Stimulated activated CD4-positive, alpha-beta T cell treated with anti-CD3 and anti-CD28 coated beads, Interleukin-1b, Interleukin-23, amount 100 ng/mL, for 24 hours (primary cell): ENCODE measurements at places on chromosomes 4 and X.

DNA sequence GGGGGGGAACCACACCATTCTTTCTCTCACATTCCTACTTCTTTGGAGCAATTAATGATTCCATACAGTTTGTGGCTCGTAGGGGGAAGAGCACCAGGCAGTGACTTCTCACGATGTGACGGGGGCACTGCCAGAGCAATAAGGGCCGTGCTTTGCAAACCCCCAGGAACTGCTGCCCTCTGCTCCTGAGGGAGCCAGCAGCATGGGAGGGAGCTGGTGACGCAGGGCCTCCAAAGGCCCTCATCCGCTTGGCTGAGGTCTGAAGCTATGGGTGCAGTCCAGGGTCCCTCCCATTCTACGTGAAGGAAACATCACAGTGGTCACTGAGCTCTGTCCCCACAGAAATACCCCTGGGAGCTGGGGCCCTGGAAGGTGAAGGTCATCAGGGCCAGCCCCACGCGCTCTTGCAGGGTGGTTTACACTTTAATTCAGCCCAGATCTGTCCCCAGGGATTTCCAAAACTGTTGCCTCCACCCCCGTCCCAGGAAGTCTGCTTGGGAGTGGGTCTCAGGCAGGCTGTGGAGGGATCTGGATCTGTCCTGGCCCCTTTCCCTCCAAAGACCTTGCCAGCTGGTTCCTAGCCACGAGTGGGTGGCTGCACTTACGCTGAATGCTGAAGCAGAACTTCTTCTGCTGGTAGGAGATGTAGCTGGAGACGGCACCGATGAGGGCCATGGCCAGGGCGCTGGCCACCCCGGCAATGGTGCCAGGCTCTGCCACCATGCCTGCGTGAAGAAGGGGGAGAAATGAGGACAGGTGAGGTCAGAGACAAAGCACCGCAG lies 82.6 kb downstream of the MTMR1 start:
- DNase-seq: no peak

GRCh38 chr4:53916431-53916889 lies 147.9 kb downstream of the CHIC2 start:
- no peak for DNase-seq

DNA sequence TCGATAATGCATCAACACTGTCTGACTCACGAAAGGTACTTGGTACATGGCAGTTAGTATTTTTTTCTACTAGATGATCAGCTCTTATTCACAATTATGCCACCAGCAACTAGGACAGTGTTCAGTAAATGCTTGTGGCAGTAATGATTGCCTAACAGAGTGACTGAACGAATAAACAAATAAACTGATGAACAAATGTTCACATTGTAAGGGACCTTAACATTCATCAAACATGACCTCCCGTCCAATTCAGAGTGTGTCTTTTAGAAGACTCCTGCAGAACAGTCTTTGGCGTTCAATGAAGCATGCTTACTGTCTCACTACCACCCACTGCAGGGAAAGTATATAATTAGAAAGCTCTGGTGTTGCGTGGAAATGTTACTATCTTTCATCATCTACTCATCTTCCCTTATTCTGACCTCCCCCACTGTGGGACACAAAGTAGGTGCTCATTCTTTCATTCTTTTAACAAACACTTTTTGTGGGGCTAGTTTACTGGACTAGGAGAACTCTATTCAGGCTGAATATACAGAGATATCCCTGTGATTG lies 319.3 kb downstream of the RAB28 start:
- no peak for DNase-seq

- DNase-seq: no peak
Observed at GRCh38 chrX:103631145-103631544, 2.4 kb downstream of the TCEAL1 start.

DNA sequence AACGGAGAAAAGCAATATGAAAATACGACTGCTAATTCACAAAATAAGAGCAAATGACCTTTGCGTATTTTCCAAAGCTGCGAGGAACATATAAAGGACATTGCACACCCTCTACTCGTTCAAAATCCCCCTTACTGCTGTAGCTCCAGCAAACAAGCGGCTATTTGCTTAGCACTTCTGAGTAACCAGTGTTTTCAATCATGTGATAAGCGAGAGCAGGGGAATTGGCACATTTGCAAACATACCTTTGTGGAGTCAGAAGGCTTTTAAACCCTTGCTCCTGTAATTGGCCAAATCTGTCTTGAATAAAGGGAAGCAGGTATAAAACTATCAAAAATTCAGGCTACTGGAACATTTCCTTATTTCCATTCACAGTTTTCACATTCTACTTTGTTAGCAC lies 610.2 kb downstream of the UBE2NL start:
- DNase-seq: no peak

DNA sequence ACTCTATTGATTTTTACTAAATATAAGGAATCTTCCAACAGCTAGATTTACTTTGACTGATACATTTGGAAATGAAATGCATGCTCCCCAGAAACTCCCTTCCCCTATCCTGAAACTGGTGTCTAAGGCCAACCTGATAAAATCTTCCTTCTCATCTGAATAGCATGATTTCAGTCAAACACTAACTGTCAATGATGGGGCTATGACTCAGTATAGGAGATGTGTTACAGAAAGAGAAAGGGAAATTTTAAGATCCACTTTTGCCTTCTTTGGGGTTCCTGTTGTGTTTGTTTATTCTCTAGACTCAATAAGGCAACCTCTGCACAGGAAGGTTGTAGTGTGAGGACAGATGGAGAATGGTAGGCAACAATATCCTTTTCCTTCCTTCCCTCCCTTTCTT lies 160.7 kb downstream of the MOSPD2 start:
- no peak for DNase-seq

DNA sequence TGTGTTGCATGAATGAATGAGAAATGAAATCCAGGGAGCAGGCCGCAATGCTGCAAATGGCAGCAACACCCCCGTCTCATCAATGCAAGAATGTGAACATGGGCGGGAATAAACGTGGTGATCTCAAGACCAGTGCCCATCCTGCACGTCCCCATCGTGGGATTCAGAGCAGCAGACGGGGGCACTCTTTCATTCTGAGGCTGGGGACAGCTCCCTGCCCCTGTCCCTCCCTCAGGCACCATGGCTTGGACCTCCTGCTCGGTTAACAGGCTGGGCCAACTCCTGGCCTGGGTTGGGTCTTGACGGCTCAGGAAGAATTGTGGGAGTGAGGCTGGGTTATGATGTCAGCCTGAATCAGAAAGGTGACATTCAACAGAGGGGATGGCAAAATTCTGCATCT lies 78.9 kb downstream of the NSUN7 start:
- DNase-seq: no peak

- DNase-seq: no peak
Observed at GRCh38 chr4:88705805-88706492, 8.3 kb upstream of the NAP1L5 start.

GRCh38 chr4:14130551-14130950 lies 503.0 kb upstream of the BOD1L1 start:
- DNase-seq: no peak
